ENCODE measurements at places on chromosomes 2 and 18.

GRCh38 chr2:7953195-7953594, 728.7 kb upstream of the ID2 start:
- no peak for DNase-seq

- DNase-seq: no peak
These were observed 21.2 kb downstream of the RTP5 start for GRCh38 chr2:241890524-241891235.

DNA sequence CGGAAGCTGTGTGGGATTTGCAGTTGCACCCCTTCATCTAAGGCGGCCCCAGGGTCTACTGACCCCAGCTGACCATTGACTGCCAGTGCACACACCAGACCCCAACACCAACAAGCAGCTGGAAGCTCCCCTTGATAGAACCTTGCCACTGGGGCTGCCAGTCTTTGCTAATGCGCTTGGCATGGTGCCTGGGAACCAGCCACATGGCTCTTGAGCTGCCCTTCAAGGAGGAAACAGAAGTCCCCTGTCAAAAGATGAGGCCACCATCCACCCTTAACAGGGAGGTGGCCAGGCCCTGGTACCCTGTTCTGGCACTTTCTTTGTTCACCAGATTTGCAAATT, 8.6 kb downstream of the ALPI start:
- no peak for DNase-seq

DNA sequence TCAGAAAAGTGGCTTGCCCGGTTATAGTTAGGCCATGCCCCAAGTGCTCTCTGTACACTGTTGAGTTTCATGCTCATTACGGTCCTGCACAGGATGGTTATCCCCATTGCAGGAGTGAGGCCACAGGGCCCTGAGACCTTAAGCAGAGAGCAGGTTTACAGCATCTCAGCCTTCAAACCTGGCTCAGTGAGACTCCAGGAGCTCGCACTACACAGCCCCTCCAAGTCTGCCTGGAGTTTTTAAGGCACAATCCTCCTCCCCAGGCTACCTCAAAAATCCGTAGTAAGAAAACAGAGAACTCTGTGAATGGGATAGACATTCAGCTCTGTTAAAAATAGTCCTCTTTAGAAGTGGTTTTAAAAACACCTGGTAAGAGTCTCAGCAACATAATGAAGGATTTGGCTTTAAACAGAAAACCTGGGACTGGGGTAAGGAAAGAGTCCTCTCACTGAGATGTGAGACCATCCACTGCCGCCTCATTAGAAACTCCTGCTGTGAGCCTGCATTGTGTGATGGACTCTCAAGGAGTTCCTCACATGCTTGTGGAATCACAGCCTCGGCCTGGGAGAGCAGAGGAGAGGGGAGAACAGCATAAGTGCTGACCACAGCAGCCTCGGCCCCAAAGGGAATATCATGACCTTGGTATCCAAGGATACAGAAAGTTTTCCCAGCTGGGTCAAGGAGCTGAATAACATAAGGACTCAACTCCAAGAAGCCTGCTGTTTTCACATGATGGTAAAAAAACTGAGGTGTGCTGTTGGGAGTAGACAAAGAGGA, 214.8 kb downstream of the ATAD2B start:
- DNase-seq: no peak

DNA sequence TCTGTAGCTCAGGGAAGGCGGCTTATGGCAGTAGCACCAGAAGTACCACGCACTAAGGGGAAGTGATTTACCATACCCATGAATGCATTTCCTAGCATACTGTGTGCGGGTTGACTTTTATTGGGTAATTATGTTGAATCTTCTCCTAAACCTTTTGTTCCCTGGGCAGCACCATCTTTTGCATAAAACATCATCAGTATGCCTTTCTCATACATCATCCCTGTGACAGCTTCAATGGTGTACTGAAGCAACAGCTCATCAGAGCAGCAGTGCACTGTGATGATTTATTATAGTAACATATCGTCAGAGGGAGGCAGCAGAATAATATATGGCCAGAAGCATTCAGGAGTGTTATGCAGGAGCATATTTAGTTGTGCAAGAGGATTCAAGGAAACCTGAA, 204.9 kb downstream of the CDH7 start:
- no peak for DNase-seq
